Activated T-cell treated with anti-CD3 and anti-CD28 coated beads for 4 hours (primary cell): ENCODE measurements at places on chromosomes 6 and 20.

DNA sequence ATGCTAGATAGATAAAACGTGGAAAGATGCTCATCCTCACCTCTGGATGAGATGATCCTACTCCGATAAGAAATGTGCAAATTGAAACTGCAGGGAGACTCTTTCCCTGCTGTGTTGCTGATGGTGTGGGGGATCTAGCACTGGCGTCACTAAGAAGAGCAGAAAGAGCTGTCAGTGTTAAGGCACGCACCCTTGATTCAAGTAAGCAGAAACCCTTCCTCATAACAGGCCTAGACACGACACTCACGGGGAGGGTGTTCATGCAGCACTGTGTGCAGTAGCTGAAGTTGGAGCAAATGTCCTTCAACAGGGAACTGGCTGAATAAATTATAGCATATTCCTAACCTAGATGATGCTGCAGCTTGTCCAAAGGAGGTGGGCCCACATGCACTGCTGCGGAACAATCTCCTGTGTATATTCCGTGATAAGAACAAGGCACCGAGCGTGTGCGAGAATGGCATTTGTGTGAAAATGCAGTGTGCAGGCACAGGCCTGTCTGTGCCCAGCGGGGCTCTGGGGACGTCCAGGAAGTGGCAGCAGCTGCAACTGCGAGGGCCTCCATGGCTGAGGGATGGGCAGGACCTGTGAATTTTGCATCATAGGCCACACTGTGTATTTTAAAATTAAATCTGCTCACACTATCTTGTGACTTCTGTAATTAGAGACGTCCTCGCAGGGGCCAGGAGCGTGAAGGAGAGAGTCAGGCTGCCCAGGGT, 64.0 kb downstream of the TCP11 start:
- no peak for DNase-seq

DNA sequence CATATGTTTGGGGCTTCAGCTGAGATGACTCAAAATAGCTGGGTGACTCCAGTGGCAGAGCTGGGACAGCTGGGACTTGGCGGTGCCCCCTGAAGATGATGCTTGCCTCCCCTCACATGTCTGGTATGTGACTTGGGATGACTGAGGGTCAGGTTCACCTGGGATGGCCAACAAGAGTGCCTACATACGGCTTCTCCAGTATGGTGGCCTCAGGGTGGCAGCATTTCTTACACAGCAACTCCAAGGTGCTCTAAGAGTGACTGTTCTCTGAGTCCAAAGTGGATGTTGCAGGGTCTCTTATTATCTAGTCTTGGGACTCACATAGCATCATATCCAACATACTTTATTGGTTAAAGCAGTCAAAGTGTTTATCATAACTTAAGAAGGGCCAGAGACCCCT, 87.8 kb upstream of the CENPW start:
- no peak for DNase-seq

DNA sequence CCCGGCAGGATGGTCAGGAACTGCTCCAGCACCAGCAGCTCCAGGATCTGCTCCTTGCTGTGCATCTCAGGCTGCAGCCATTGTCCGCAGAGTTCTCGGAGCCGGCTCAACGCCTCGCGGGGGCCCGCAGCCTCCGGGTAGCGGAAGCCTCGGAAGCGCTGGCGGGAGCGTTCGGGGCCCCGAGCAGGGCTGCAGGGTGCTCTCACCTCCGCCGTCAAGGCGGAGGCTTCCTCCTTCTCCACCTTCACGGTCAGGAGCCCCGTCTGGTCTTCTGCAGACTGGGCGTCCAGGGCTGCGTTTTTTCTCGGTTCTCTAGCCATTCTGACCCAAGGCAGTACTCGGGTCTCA, 434 bp downstream of the ZKSCAN4 start:
- no peak for DNase-seq

DNA sequence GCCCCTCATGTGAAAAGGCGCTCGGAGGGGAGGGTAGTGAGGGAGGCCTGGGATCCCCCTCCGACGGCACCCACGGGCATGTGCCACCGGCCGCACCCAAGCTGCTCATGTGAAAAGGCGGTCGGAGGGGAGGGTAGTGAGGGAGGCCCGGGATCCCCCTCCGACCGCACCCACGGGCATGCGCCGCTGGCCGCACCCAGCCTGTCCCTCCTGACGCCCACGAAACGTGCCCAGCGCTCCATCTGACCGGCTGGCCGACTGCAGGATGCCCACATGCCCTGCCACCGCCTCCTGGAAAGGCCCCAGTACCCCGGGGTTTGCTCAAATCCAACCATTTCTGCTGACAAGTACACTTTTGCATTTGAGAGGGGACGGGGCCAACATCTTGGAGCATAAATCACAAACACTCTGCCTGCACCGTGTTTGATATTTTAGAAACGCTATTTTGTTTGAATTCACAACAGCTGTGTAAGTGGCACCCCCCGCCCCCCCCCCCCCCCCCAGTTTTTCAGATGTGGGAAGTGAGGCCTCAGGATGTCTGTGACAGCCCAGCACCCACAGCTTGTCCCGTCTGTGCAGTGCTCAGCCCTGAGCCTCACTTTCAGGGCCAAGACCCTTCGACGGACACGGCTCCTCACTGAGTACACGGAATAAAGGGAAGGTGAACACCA, 34.1 kb downstream of the SLC2A4RG start:
- no peak for DNase-seq

DNA sequence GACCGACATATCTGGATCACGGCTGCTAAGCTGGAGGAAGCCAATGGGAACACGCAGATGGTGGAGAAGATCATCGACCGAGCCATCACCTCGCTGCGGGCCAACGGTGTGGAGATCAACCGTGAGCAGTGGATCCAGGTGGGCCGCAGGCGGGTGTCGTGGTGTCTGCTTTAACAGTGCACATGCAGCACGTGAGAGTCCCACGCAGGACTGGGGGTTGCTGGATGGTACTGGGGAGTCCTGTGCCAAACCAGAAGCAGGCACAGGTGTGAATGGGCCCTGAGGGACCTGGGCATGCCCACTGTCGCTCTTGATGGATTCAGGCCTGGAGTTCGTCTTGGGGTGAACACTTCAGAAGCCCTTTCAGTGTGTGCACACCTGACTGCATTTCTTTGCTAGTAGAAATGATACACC, 24.6 kb upstream of the C20orf204 start:
- no peak for DNase-seq

- DNase-seq = no peak
These were observed 97.5 kb downstream of the MAFB start for GRCh38 chr20:40591536-40591935.

GRCh38 chr20:22226849-22227700, 357.3 kb downstream of the FOXA2 start:
- DNase-seq = no peak

DNA sequence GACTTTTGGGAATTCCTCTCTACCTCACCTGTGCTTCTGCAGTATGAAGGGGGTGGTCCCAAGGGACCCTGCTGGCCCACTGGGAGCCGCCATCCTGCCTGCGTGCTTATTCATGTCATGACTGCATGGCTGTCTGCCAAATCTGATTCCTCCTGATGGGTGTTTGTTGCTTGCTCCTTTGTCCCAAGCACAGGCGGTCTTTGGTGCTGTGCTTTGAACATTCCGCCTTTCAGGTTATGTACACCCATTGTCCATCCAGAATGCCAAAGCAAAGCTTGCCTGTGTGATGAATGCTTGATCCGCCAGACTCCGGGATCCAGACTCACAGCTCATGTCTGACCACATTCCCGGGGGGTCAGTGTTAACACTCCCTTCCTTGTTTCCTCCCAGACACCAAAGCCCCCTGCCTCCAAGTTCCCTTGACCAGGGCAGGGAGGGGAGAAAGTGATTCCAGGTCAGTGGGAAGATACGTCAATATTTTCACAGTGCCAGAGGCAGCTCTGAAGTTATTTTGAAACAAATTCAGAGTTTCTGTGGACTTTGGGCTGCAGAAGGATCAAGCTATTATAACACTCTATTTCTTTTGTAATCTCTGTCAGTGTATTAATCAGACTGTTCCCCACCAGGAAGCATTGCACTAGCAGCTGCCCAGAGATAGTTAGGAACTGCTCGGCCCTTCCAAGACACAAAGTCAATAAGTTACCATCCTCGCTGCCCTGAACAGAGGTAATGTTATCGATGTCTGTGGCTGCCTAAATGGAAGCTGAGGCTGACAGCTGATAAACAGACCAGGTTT, 9.5 kb downstream of the DAAM2 start:
- no peak for DNase-seq

GRCh38 chr6:130245267-130245666, 22.5 kb upstream of the SAMD3 start:
- no peak for DNase-seq
